ENCODE measurements at places on chromosomes 5 and 9.

- DNase-seq: no peak
Measured at GRCh38 chr5:156473269-156473908, 146.4 kb downstream of the SGCD start.

GRCh38 chr9:89014153-89014552, 22.9 kb downstream of the S1PR3 start:
- no peak for DNase-seq

DNA sequence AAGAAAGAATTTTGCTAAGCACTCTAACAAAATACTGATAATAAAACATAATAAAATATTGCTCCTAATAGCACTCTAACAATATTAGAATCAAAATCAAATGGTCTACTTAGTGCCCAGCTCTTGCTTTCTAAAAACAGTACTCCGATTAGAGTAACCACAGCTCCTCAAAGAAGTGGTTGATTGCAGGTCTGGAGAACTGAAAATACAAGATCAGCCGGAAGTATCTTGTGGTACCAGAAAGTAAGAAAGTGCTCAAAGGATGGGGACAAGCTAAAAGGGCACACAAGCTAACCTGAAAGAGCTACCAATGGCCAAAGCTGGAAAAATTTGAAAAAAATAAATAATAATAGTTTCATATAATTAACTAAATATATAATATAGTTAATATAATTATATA, 119.2 kb downstream of the CWC27 start:
- DNase-seq: no peak

DNA sequence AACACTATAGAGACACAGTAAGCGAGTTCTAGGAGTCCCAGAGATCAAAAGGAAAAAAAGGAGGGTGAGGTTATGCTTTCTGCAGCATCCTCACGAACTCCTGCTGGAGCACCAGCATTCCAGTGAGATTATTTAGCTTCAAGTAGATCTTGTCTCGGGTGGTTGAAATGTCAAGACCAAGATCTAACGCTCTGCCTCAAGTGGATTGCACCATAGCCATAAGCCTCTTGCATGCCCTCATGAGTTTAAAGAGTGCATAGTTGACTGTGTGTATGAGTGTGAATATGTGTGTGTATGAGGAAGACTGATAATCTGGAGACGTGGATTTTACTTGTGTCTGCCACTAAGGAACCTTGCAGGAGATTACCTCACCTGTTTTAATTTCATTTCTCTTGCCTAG, 335.3 kb upstream of the ADAMTSL1 start:
- DNase-seq: no peak

Measured in HT-29 (cell line).